ENCODE measurements at places on chromosomes 6 and 20.
A peak's percentile ranks its signal among the peaks of the same experiment; 100 is the strongest.

DNA sequence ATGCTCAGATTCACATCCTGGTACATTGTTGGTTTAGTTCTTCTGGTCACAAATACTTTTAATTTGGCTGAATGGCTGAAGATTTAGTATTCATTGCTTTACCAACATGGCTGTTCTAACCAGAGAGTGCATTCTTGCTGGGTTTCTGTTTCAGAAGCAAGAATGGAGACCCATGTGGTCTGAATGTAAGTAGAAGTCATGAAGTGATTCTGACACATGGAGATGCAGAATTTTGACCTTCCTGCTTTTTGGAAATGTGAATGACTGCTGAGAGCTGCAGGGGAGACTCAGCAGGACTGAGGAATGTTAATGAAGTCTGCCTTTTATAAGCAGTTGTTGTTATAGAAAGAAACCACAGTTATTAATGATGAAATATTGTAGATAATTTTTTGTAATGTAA is 576.1 kb upstream of the MARCKS start:
- no peak for DNase-seq

DNA sequence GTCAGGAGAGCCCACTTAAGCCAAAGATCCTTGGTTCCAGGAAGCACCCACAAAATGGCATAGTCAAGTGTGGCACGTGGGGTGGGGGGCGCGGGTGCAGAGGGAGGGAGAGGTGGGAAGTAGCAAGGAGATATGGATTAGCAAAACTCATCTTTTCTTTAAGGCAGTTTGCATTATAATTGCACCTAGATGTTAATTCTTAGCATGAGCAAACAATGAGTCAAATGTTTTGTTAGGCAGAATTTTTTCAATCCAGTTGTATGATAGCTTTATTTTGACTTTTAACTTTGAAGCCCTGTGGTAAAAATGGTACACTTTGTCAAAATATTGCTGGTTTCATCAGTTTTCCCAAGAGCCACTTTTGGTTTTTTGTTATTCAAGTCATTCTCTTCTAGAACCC is 15.0 kb downstream of the SCAND1 start:
- no peak for DNase-seq

- DNase-seq: peak; percentile 47
Observed at GRCh38 chr6:151098166-151098565, 141.6 kb upstream of the AKAP12 start.

DNA sequence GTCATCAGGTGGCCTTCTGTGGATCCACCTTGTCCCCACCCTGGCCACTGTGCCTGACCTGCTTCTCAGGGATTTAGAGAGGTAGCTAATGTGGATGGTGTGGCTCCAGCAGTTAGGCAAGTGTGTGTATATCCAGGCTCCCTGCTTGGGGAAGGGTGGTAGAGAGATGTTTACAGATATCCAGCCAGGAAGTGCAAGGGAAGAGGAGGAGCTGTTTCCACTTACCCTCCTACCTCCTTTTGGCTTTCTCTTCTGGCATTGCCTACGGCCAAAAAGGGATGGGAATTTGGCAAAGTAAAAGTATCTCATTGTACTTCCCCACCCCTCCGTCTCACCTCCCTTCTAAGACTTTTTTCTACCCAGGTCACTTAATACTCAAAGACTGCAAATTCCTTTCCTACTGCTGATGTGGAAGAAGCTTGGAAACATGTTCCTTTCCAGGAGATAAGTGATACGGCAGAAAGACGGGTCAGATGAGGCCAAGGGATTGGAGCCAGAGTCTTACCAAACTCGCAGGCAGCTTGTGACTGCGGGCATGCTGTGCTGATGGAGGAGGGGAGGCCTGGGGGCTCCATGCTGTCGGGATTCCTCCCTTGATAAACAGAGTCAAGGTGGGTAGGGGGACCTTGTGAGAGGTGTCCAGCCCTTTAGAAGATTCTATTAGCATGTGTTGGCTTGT is 253.4 kb downstream of the PRL start:
- DNase-seq: no peak

DNA sequence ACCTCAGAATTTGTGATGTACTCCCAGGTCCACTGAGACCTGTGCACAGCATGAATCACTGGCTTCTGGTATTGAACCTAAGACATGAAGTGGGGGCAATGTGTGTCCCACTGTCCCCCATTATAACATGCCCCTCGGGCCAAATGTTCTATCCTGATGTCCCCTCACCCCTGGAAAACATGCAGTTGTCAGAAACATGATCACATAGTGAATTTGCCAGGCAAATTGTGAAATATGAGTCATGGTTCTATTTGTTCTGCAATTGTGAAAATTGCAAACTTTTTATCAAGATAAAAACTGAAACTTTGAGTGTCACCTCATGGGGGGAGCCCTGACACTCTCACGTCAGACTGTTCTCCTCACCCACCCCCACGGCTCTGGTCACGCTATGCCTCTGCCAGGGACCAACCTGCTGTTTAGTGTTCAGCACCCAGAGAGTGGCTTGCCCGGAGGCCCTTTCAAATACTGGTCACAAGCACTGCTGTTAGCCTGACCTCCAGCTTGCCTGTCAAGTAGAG is 305.3 kb downstream of the CLIC5 start:
- peak; percentile 94 for DNase-seq

Data from T-helper 2 cell treated with Interferon-gamma antibody and Interleukin-4, amounts not matched to agents 5 μg/mL and 100 μg/mL, for 36 hours (primary cell).